ENCODE measurements at places on chromosomes 11 and 22. TPM values are rescaled to one million over a fixed set of nuclear protein-coding genes. Genes with fewer than 3 reads are reported as not detected.

CTR9 gene
- total RNA-seq: 38.6 TPM

CRYBB2 gene
- total RNA-seq: not detected

DNA sequence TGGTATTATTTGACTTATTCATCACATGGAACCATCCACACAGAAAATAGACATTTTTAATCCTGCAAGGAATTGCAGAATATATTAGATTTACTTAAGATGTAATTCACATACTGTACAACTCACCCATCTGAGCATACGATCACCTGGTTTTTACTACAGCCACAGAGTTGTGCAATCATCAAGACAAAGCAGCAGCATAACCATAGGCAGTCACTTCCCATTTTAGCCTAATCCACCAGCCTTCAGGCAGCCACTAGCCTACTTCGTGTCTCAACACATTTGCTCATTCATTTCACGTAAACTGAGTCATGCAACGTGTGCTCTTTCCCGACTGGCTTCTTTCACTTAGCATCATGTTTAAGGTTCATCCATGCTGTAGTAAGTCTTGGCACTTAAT is 23.0 kb downstream of the PIWIL3 start:
- H3K4me1 ChIP-seq: no peaks in the 10 kb centered on the region
- H3K4me3 ChIP-seq: no peak overlapping the region
- DNase-seq: no peak
- H3K27ac ChIP-seq: no peak overlapping the region

DNA sequence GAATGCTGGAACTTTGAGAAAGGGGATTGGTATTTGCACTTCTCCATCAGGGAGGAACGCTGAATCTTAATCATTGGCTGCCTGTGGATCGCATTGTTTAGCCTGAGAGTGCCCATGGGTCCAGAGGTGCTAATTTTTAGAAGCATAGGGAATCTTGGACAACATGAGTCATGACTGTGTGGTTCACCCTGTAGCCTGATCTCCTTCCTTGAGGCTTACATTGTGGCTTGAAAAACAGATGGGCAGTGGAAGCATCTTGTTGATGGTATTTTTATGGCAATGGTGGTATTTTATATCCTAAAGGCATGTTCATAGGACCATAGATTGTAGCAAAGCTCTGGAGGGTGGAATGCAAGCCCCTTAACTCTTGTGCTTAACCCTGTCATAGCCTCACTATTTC is 99.2 kb upstream of the DBX1 start:
- H3K27ac ChIP-seq: no peak overlapping the region
- DNase-seq: no peak
- H3K36me3 ChIP-seq: no peaks in the 10 kb centered on the region
- H3K27me3 ChIP-seq: no peaks in the 10 kb centered on the region

GRCh38 chr11:69535908-69536307 is 54.4 kb downstream of the LINC01488 start:
- H3K27ac ChIP-seq: no peak overlapping the region
- no peaks in the 10 kb centered on the region for H3K27me3 ChIP-seq
- DNase-seq: no peak
- H3K4me1 ChIP-seq: no peaks in the 10 kb centered on the region
- no peaks in the 10 kb centered on the region for H3K36me3 ChIP-seq

DNA sequence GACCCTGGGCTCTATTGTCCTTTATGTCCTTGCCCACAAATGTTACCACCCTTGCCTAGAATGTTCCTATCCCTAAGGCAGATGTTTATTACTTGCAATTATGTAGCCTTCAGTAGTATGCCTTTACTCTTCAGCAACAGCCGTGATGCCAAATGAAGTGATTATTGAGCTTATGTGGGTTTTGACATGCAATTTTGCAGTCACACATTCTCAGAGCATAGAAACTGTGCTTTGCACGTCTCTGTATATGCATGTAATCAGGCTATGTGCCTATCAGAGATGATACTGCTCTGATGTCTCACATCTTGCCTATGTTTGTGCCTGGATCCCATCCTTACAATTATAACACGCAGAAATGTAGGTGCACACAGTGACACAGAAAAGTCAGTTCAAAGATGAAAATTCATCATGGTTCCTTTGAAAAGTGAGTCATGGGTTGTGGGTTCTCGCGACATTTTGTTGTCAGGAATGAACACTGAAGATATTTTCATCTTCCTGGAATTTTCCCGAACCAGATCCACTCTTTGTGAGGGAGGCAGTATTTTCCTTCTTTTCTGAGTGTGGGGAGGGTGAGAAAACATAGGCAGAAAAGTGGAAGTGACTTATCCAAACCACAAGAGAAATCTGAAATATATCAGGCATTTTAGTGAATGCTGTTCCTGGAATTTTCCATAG is 81.1 kb downstream of the BMAL1 start:
- no peak overlapping the region for H3K4me3 ChIP-seq
- peaks cover 2% of the 10 kb centered on the region for H3K4me1 ChIP-seq
- no peak overlapping the region for H3K27ac ChIP-seq
- H3K36me3 ChIP-seq: no peaks in the 10 kb centered on the region
- DNase-seq: no peak

DNA sequence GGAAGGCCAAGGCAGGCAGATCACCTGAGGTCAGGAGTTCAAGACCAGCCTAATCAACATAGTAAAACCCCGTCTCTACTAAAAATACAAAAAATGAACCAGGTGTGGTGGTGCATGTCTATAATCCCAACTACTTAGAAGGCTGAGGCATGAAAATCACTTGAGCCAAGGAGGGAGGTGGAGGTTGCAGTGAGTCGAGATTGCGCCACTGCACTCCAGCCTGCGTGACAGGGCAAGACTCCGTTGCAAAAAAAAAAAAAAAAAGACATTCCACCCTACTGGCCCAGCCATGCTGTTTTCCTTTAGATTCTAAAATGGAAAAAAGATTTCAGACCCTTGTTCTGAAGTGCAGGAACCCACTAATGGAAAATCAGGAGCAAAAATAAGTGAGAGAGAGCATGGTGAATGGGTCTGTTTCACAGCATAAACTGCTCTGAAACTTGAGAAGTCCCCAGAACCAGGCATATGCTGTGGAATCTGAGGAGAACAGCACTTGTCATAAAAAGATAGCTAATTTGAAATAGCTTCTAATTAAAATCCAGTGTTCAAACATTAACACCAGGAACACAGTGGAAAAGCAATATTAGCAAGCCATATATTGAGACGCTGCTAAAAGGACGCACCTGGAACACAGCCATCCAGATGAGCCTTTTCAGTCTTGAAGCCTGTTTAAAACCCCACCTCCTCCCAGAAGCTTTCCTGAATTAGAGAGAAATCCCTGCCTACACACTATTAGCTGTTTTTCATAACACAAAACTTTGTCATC is 66.3 kb upstream of the CHRM4 start:
- no peak for DNase-seq
- H3K36me3 ChIP-seq: no peaks in the 10 kb centered on the region
- peaks cover 9% of the 10 kb centered on the region for H3K4me1 ChIP-seq
- H3K4me3 ChIP-seq: no peak overlapping the region
- no peak overlapping the region for H3K27ac ChIP-seq

- no peaks in the 10 kb centered on the region for H3K4me1 ChIP-seq
- no peaks in the 10 kb centered on the region for H3K36me3 ChIP-seq
- DNase-seq: peak; percentile 65
- no peak overlapping the region for H3K27ac ChIP-seq
Measured at GRCh38 chr11:117822074-117823033, 2.2 kb downstream of the FXYD2 start.
